NCI-H1048 (cell line): ENCODE measurements at places on chromosomes 16 and 17.

- DNase-seq = no peak
These were observed 6.5 kb downstream of the FMNL1 start for GRCh38 chr17:45227926-45228762.

DNA sequence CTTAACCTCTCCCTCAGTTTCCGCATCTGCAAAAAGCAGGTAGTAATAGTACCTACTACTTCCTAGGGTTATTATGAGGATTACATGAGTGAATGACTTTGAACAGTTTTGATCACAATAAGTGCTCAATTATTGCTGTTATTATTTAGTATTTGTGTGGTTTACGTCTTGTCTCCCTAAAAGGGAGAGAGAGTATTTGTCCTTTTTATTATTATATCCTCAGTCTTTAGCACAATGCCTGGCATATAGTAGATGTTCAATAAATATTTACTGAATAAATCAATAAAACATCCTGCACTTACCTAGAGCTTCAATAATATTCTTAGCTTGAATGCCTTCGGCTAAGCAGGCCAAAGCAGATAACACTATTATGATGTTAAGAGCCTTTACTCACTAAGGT, 160.0 kb downstream of the TANC2 start:
- no peak for DNase-seq

DNA sequence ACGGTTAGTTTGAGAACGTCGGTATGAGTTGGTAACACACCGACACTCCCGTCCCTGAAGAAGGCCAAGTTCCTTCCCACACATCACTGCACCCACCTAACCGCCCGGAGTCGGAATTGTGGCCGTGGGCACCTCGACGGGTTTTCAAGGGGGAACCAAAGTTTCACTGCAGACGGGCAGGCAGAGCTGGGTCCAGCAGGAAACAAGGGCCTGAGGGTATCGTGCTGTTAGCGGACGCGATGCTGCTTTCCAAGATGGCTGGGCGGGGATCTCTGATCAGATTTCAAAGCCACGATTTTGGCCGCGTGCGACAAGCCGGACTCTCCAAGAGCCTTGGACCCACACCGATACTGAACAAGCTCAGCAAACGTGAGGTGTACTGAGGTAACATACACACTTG, 82.3 kb upstream of the DOC2B start:
- DNase-seq = no peak

- no peak for DNase-seq
These were observed at the start of gene HOXB4 for GRCh38 chr17:48577946-48578615. Gene HOXB4 (minus strand): TSS chr17:48578350. CDS start chr17:48578319, 31 bp downstream.

- no peak for DNase-seq
These were observed 2.9 kb upstream of the CD7 start for GRCh38 chr17:82320140-82320840.

DNA sequence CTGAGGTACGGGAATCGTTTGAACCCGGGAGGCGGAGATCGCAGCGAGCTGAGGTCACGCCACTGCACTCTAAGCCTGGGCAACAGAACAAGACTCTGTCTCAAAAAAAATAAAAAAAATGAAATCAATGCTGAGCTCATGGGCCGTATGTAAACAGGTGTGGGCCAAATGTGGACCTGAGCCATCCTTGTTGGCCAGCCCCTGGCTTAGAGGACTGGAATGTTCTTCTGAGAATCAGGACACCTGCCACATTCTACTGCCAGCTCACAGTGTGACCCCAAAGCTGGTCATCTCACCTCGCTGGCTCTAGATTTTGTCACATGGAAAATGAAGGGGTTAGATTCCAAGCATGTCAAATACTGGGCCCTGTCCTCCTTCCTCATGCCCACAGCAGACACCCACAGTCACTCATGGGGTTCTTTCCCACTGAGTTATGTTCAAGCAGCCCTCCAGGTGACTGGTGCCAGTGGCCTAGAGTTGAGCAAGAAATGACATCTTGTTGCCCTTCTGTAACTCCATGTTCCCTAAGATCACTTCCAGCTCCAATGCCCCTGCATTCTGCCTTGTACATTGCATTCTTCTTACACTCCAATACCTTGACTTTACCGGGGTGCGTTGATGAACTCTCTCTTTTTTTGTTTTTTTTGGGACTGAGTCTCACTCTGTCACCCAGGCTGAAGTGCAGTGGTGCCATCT, 110.6 kb downstream of the ABCC1 start:
- no peak for DNase-seq

- no peak for DNase-seq
These were observed 5.0 kb downstream of the SOST start for GRCh38 chr17:43753493-43754129.

DNA sequence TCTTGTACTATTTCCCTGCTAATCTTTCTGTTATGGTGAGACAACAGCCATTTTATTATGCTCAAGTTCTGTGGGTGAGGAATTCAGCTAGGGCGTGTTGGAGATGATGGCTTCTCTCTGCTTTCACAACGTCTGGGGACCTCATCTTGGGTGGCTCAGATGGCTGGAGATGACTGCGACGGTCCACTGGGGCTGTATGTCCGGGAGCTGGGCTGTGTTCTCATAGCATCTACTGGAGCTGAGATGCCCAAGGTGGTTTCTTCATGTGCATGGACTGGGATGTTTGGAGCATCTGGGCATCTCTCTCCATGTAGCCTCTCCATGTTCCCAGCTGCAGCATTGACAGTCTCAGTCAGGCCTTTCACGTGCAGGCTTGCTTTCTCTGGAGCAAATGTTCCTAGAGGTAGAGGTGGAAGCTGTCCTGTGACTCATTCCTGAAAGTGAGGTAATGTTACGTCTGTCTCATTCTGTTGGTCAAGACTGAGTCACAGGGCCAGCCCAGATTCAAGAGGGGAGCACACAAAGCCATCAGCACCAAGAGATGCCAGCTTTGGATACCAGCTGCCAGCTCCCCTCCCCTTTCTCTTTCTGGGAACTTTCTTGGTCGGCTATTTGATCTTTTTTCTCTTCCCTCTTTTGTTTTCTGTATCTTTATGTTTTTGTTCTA, 96.2 kb downstream of the RAP1GAP2 start:
- no peak for DNase-seq

- no peak for DNase-seq
These were observed 130.8 kb upstream of the IRX3 start for GRCh38 chr16:54417384-54417783.

DNA sequence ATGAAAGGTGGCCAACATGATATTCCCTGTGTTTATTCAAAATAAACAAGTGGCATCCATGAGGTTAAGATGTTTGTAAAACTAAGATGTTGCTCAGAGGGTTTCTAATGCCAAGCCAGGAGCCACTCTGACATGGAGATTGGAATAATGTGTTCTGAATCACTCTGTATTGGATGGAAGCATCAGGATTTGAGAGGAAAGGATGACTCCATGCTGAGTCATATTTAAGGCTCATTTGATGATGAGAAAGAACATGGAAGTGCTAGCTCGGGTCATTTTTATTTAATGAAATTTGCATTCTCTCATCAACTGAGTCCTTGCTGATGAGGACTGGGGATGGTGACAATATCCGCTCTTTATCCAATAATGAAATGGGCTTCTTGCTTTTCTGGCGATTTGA, 6.2 kb downstream of the VAT1L start:
- no peak for DNase-seq

- no peak for DNase-seq
These were observed 47.8 kb downstream of the BMERB1 start for GRCh38 chr16:15482068-15482747.

DNA sequence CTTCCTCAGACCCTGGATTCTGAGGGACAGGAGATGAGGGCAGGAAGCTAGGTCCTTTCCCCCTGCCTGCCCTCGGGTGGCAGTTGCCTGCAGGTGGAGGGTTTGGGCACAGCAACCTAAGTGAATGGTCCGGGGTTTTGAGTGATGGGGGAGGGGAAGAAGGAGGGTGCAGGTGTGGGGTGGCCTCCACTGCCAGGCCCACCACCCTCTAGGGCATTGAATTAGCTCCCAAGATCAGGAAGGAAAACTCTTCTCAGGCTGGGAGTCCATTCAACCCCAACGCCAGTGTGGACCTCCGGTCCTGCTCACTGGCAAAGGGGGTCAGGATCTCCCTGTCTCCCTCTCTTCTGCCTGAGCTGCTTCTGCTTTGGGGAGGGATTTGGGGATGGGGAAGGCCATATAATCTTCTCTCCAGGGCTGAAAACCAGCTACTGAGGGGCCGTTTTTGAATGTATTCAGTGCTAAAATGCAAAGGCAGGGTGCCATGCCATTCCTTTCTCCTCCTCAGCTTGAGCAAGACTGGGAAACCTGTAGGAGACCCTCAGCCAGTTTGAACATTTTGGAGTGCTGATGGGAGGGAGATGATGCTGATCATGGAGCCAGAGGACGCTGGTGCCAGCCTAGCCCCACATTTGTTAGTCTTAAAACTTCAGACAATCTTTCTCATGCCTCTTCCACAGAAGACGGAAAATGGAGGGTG, 18.8 kb downstream of the GRB7 start:
- no peak for DNase-seq

- DNase-seq = no peak
These were observed 181.4 kb upstream of the WSCD1 start for GRCh38 chr17:5888811-5889210.

GRCh38 chr16:86878236-86879080, 300.1 kb downstream of the FOXL1 start:
- no peak for DNase-seq

- no peak for DNase-seq
These were observed 142.9 kb downstream of the C16orf78 start for GRCh38 chr16:49516382-49517036.

DNA sequence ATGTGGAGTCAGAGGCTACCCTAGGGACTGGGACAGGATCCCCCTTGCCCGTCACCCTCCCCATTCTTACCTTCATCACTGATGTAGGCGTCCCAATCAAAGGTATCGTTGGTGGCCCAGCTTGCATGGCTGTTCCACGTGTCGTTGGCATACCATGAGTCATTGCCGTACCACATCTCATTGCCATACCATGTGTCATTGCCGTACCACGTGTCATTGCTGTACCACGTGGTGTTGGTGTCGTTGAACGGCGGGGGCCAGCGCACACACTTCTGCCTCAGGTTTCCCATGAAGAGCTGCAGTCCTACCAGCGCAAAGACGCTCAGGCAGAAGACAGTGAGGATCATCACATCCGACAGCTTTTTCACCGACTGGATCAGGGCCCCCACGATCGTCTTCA, 4.8 kb downstream of the SCN4A start:
- DNase-seq = no peak

DNA sequence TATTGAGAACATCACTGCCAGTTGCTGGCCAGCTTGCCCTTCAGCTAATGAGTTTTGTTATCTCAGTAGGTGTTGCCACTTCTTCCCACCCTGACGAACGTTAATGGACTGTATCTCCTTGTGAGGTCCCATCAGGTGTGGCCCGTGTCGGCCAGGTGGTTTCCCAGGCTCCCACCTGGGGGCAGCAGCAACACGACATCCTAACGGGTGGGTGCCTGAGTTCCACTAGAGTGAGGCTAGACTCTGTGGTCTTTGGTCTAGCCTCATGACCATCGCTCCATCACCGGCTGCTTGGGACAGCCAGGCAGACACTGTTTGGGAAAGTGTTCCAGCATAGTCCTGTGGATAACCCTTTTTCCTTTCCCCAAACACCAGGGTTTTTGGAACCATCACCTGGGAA, 45.6 kb upstream of the LCMT1 start:
- DNase-seq = no peak

DNA sequence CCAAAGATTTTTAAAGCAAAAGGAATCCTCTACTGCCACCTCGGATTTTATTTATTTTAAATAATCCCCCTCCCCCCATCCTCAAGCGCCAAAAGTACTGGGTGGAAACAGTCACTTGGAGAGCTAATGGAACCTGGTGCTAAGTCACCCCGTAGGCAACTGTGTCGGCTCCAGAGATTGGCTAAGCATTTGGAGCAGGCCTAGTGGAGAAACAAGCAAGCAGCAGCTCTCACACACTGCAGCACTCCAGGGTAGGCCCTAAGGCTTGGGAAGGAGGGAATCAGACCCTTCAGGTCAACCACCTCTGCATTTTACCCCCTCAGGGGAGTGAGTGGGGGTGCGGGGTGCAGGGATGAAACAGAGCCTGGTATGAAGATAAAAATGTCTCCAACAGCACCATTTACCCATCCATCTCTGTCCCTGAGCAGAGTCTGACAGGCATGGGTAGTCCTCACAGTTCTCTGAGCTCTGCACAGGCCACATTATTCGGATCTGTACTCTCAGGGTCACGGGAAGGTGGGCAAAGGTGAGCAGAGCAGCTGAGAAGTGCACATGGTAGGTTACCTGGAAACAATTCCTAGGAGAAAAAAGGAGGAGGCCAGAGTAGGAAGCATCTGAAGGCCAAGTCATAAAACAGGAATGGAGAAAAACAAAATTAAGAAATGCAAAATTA, 27.2 kb upstream of the STAC2 start:
- DNase-seq = no peak

DNA sequence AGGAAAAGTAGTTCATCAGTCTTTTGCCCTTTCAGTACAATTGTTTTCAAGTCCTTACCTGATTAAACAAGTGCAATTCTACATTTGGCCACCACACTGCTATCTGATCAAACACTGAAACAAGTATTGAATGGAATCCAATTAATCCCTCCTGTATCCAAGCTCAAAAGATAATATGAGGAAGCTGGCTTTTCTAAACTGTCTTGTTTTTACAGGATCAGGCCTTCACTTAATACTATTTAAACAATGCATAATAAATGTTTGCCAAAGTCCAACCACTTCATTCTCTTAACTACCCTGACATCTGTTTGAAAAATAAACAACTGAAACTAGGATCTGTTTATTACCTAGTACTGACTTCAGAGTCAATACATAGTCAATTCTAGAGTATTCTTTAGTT, 131.6 kb downstream of the MRTFB start:
- DNase-seq = no peak

GRCh38 chr17:66752411-66752810, 82.5 kb upstream of the CACNG5 start:
- DNase-seq = no peak

DNA sequence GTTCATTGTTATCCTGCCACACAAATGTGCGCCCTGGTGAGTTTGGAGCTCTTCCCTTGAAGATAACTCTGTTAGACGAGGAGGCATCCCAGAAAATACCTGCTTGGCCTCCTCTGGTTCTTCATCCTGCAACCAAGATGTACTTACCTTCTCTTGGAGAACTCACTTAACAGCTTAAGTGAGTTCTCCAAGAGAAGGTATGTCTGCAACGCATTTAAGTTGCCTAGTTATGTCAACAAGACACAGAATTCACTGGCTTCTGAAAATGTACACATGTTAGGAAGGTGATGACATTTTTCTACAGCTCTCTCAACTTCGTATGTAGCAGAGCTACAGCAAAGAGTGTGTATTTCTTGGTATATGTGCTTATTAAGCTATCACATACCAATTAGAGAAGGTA, 78.6 kb upstream of the NOG start:
- DNase-seq = no peak

- DNase-seq = no peak
These were observed 31.4 kb upstream of the PMFBP1 start for GRCh38 chr16:72203401-72203800.

GRCh38 chr16:50263940-50264929, 2.1 kb upstream of the ADCY7 start:
- DNase-seq = no peak

GRCh38 chr17:11899537-11899942, 97.7 kb downstream of the ZNF18 start:
- no peak for DNase-seq

DNA sequence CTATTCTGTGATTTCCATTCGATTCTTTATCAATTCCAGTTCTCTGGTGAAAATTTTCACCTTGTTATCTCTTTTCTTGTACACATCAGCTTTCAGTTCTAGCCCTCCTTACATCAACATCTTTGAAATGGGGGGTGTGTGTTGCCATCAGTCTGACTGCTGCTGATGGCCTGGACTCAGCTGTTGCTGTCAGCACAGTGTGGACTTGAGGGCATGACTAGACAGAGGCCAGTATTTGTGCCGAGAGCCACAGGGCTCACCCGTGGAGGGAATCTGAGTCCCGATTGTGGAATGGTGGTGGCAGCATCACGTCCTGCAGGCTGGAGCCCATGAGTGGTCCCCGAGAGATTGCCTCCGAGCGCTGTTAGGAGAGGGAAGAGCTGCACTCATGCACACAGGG, 114.2 kb downstream of the RPTOR start:
- DNase-seq = no peak
